Trophoblast cell (in vitro differentiated cells and primary cell): ENCODE measurements at places on chromosomes 2 and 18.
A peak's percentile ranks its signal among the peaks of the same experiment; 100 is the strongest.

- no peak for DNase-seq
Observed at GRCh38 chr2:155256803-155257202, 558.3 kb downstream of the KCNJ3 start.

- DNase-seq = no peak
Observed at GRCh38 chr2:97715951-97716694, 2.7 kb downstream of the ZAP70 start.

DNA sequence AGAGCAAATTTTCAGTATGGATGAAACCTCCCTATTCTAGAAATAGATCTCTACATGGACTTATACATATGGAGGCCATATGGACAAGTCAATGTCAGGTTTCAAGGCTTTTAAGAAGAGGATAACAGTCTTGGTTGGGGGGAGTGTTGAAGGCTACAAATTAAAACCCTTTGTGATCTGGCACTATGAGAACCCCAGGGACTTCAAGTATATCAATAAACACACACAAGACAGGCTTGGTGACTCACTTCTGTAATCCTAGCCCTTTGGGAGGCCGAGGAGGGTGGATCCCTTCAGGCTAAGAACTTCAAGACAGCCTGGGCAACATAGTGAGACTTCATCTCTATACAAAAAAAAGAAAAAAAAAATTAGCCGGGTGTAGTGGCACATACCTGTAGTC lies 127.2 kb upstream of the SP5 start:
- no peak for DNase-seq

- DNase-seq = no peak
Observed at GRCh38 chr2:31812051-31812798, 198.6 kb downstream of the MEMO1 start.

DNA sequence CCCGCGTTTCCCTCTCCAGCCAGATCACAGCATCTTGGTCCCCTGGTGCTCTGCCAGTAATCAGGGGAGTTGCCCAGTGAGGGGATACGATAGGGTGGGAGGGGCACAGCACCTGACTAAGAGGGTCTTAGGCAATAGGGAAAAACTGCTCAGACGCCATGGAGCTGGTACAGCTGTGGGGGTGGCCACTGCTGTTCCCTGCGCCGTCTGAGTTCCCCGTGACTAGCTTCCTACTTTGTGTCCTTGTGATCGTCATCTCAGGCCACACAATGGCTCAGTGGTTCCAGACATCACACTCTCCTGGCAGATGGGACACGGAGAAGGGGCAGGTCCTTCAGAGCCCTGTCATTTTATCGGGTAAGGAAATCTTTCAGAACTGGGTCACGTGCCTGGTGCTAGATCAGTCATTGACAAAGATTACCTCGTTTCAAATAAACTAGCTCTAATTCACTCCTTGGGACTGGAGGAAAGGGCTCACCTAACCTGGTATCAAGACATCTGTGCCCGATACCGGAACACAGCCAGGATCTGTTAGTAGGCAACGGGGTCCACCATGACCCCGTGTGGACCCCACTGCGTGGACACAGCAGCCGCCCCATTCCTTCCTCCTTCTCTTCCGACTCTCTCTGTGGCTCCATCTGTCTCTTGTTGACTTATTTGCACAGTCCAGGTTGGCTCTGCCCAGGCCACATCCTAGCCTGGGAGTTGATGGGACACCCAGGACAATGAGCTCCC lies 101.6 kb downstream of the PTGR3 start:
- DNase-seq = no peak

GRCh38 chr18:39561126-39561525 lies 1995.5 kb upstream of the CELF4 start:
- no peak for DNase-seq

DNA sequence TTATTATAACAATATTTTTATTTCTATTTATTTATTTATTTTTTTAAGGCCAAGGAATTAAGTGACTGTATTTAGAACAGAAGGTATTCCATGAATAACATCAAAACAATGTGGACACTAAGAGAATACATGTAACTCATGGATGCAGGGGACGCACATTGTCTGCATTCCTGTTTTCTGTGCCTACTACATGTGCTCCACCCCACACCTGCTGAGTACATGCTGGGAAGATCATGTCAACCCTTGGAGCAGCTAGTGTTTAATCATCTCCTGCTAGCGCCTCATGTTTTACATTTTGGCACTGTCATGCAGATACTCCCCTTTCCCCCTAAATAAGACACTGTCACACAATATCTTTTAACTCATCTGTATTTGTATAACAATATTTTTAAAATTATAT lies 29.3 kb downstream of the DPYSL5 start:
- no peak for DNase-seq

DNA sequence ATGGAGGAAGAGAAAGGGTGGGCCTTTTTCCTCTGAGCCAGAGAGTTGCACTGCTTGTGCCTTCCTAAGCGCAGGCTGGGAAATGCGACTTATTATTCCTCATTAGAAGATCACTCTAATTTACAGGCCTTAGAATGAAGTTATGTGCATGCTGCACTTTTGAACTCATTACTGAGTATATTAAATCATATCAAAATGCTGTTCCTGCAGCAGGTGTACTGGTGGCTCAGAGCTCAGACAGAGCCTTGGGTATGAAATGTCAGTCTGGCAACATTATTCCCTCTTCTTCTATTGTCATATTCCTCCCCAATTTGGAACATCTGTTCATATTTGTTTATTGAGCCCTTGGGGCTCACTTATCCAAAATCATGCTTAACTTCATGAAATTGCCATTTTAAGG lies 85.5 kb downstream of the ADCYAP1 start:
- no peak for DNase-seq

DNA sequence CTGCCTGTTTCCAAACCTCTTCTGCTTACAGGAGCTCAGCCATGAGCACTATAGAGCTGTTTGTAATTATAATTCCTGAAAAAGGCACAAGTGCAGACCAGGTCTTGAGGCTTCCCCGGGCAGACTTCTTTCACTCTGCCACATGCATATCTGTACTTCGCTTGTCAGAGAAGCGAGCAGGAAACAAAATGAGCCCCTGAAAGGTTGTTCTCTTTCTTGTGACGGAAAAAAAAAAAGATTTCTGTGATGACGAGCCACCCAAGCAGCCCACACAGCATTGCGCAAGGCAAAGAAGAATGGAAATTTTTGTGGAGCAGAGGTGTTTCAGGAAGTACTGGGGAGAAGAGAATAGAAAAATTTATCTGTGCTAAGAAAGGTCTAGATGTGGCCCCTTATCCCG lies 54.0 kb upstream of the LINC00305 start:
- DNase-seq = peak; percentile 47

DNA sequence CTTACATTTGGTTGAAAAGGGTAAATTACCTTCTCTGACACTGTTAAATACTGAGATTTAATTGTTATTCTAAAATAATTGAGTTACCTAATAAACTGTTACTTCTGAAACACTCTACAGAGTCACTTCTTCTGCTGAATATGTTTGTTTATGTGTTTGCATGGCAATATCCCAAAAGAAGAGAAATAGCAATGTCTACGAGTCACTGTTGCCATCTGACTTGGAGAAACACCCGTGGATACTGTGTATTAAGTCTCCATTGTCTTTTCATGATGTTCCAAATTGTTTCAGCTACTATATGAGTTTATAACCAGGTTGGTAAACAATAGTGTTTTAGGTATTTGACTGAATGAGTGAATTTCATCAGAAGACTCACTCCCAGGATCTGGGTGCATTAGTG lies 754.2 kb upstream of the ID2 start:
- no peak for DNase-seq

- no peak for DNase-seq
Observed at GRCh38 chr2:161246281-161246680, 61.9 kb upstream of the PSMD14 start.

- DNase-seq = no peak
Observed at GRCh38 chr18:79518028-79518682, 122.4 kb downstream of the NFATC1 start.

DNA sequence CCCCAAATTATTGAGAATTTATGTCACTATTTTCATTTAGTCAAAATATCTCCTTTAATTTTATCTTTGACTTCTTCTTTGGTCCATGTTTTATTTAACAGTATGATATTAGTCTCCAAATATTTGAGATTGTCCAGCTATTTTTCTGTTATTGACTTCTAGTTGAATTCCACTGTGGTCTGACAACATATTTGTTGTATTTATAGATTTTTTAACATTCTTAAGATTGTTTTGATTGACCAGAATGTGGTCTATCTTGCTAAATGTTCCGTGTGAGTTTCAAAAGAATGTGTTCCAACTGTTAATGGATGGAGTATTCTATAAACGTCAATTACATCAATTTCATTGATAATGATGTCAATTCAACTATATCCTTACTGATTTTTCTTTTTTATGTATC lies 1452.1 kb downstream of the SUCLG1 start:
- peak; percentile 59 for DNase-seq

- DNase-seq = no peak
Observed at GRCh38 chr2:164651361-164651760, 30.1 kb upstream of the GRB14 start.

- no peak for DNase-seq
Observed at GRCh38 chr2:170005702-170006101, 172.2 kb upstream of the MYO3B start.
